ENCODE measurements at places on chromosomes 7 and 10. TPM values are rescaled to one million over a fixed set of nuclear protein-coding genes. Genes with fewer than 3 reads are reported as not detected.

Gene CCT6A
- total RNA-seq = 351 TPM

Gene CUEDC2
- total RNA-seq = 30.8 TPM

Gene CHST3
- 18.8 TPM for total RNA-seq

Gene RBM20
- total RNA-seq = under 0.01 TPM

Gene TFEC
- total RNA-seq = under 0.01 TPM

Gene CAV2
- total RNA-seq = 188 TPM

Gene NOBOX
- total RNA-seq = not detected

Gene GET4
- total RNA-seq = 44.1 TPM

Gene TMEM196
- total RNA-seq = not detected

Gene NUTM2D
- 2.1 TPM for total RNA-seq

Data from nasal cavity respiratory epithelium epithelial cell of viscerocranial mucosa (primary cell).